ENCODE measurements at places on chromosomes 5 and 9.

GRCh38 chr9:16071400-16071799, 518.6 kb downstream of the CCDC171 start:
- DNase-seq = no peak

GRCh38 chr5:130066644-130067043, 162.4 kb downstream of the CHSY3 start:
- DNase-seq = no peak

DNA sequence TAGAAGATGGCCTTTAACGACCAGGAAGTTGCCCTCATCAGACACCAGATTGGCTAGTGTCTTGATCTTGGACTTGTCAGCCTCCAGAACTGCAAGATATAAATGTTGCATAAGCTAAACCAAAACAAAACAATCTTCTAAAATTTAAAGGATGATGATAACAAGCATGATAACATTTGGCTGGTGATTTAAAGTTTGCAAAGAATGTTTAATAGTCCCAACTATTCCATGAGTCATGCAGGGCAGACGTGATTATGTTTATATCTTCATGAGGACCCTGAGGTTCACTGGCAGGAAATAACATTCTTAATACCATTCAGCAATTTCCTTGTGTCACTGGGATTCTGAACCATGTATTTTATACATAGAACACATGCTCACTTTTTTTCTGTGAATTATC, 319.8 kb downstream of the HCN1 start:
- no peak for DNase-seq

- DNase-seq = no peak
Measured at GRCh38 chr5:178650214-178650613, 23.4 kb upstream of the CLK4 start.

GRCh38 chr5:177131352-177132135, 2.0 kb upstream of the NSD1 start:
- no peak for DNase-seq

GRCh38 chr5:81779125-81779915, 28.4 kb upstream of the SSBP2 start:
- DNase-seq = peak; percentile 16

DNA sequence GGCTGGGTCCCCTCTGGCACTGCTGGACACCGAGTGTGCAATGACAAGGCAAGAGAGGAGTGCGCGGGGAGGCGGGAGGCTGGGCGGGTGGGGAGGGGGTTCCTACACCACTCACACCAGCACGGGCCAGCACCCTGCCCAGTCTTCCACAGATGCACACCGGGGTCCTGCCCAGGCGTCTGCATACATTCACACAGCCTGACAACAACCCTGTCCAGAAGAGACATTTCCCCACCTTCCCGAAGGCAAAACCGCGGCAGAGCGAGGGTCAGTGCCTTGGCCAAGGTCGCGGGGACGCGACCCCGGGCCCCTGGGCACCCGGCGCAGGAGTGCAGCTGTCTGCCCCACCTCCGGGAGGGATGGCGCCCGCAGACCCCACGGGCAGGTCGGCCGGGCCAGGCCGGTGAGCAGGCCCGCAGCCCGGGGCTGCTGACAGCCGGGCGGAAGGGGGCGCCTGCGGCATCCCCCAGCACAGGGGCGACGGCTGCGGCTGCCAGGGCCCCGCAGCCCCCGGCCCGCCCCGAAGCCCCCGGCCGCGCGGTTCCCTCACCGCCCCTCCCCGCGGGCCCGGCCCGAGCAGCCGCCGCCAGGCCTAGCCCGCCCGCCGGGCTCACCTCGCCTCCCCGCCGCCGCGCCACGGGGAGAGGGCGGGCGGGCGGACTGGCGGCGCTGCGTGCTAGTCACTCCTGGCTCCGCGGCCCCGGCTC, 496 bp downstream of the MAPK9 start:
- no peak for DNase-seq

DNA sequence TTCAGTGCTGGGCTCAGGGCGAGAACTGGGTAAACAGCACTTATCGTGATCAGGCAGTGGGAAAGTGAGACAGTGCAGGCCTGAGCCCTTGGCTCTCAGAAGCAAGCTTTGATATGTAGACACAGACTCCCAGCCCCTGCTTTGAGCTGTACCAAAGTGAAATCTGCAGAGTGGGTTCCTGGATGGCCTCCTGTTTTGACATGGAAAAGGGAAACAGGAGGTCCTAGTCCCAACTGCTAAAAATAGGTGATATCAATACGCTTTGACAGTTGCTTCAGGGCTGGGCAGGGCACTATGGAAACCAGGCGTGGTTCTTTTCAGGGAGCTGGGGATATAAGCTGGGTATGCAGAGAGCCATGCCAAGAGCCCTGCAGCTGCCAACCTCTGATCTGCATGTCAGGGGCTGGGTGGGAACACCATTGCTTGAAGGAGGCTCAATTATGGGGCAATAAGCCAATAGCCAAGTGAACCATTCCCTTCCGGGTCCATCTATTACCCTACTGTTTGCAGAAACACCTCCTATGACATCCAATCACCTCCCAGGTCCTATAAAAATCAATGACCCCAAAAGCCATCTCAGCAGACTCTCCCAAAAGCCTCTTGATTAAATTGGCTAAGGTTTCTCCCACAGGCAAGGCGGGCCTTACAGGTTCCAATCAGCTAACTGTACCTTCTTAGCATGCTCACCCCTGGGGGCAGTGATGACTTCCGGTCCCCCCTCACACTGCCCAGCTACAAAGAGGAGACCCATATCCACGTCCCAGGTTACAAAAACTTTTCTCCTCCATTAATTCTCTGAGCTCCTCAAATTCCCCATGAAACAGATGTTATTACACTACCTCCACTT, 45.8 kb downstream of the EPB41L4B start:
- DNase-seq = no peak

DNA sequence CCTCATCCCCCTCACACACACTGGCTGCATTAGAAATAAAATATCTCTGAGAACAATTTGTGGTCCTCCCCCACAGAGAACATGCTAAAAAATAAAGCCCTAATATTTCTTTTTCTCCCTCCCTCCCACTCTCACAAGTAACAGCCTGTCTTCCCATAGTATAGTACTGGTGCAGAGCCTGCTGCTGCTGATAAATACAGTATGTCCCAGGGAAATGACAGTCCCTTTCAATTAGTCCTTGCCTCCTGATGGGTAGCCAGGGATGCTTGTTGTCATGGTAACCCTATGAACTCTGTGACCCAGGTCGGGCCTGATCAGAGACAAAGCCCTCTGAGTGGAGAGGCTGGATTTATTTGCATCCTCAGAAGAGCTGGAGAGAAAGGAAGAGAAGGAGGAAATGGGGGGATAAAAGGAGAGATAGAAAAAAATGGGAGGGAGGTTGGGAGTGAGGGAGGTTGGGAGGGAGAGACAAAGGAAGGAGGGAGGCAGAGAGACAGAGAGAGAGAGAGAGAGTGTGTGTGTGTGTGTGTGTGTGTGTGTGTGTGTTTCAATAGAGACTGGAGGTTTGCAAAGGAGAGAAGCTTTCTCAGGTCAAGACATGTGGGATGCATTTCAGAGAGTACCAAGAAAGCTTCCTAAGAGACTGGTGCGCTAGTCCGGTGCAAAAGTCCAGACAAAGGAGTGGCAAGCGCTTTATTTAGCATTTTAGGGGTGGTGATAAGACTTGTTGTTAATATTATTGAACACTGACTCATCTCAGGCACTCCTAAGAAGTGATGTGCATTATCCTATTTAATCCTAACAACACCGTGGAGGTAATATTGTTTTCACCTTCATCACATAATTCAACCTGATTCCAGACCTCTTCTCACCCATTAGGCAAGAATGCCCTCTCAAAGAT, 260.8 kb downstream of the FAM114A2 start:
- no peak for DNase-seq

GRCh38 chr5:3287516-3287915, 308.1 kb upstream of the IRX1 start:
- no peak for DNase-seq

DNA sequence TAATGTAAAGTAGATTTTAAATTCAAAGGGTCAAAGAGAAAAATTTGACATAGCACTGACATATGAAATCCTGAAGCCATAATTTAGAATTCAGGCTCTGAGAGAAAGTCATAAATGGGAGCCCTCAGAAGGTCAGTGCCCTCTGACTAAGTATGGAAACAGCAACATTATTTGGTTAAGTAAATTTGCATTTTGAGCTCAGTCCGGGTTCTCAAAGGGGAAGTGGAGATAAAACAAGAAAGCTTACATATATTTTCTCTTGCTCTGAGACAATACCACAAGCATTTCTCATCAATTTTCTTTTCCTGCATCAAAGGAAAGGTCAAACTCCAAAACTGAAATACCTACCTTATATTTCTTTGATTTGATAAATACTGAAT, 348.0 kb downstream of the SEMA5A start:
- DNase-seq = no peak

DNA sequence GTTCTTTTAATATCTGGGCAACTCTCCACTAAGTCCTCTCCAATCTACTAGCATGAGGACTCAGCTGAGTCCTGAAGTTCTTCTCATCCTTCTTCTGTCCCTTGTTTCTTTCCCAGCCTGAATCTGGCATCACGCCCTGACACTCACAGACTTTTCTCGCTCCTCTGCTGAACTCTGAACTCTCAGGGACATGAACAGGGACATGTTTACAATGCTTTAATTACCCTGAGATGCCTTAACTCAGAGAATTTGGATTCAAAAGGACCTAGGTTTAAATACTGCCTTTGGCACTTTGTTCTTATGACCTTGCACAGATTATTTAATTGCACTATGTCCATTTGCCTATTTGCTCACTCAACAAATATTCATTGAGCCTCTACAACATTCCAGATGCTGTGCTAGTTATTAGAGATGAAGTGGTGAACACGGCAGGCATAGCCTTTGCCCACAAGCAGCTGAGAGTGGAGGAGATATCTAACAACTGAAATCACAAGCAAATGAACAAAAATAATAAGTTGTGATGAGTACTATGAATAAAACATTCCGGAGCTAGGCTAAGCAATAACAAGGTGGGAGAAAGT, 106.0 kb downstream of the ADRB2 start:
- DNase-seq = no peak

- DNase-seq = no peak
Measured at GRCh38 chr5:106172681-106173532, 1497.8 kb downstream of the EFNA5 start.

DNA sequence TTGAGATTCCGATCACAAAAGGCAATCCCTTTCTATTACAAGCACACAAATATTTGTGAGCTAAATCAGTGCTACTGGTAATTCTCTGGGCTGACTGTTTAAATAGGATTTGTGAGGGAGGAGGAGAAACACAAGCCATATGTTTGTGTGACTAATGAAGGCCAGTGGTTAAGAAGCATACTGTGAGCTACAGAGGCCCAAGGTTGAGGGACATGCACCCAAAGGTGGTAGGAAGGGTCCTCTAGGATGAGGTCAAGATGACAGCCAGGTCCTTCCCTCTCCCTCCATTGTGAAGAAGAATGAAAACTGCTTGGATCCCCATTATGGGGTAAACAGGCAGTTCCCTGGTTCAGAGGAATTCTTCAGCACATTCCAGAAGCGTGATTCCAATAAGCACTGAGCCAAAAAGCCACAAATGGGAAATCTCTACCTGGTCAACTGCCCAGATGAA, 83.9 kb downstream of the SPOCK1 start:
- no peak for DNase-seq

DNA sequence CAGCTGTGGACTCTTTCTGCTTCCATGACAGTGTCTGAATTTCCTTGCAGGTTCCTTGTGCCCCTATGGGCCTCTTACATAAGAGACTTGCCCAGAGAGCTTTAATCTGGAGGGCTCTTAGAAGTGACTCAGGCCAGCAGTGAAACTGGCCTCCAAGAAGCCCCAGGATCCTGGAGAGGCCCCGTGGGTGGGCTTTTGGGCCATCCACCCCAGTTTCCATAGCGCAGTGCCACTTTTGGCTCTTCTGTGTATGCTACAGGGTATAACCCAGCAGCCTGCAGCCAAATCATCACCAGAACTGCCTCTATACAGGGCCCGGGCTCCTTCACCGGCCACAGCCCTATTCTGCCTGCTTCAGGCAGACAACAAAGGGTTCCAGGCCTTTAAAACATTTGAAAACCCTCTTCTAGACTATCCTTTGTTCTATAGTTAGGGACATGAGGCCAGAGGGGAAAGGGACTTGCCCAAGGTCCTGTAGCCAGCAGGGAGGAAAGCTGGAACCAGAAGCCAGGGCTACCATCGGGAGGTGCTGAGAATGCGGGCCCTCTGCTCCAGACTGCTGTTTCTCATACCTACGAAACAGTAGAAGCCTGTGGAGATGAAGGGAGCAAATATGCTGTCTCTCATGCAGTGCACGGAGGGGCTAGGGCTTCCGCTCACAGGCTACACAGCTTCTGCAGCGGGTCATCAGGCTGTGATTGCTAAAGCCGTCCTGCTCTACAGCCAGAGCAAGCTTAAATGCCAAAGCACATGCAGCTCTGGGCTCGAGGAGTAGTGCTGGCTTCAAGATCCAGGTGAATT, 18.0 kb downstream of the SH3PXD2B start:
- DNase-seq = no peak

DNA sequence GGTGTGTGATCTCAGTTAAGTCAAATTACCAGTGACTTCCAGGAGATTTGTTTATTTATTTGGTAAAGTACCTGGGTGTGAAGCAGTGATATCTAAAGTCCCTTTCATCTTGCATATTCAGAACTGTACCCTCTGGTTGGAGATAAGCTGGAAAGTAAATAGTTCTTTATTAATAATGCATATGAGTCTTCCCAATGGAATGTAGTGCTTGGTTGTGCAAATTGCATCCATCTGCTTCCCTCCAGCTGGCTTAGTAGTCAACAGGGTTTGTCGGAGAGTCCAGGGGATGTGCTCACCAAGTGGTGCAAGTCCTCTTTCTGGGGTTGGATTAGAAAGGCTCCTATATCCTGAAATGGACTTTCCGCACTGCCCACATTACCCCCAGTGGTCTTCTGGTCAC, 42.0 kb downstream of the TRPM3 start:
- no peak for DNase-seq

DNA sequence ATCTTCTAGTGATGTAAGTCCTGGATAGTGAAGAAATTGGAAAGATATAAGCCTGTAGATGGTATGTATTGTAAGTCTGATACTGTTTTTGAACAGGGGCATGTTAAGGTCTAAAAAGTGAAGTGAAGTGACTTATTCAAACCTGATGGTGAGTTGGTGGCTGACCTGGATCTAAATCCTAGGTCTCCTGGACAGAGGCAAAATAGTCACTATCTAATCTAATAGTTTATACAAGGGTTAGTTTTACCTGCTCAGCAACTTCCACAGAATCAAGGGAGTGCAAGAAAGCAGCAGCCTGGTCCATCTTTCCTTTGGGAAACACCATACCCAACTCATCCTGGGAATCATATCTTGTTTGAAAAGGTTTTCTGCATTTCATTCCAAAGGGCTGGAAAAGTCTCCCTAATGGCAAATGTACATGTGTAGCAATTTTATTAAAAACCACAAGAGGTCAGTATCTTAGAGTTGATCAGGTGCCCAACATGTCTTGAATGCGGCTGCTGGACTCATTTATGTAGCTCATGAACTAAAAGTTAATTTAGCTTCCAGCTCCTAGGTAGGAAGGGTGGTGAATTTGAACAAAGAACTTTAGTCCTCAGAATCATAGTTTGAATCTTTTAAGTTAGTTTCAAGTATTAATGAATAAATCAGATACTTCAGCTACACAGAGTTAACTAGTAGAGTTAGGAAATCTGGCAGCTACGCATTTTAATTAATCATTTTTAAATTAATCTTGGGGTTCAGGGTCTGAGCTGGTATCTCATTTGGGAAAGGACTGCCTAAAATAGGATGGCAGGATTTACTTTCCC, 26.0 kb downstream of the SKP2 start:
- no peak for DNase-seq

- no peak for DNase-seq
Measured at GRCh38 chr9:132356324-132356924, 1.6 kb upstream of the SETX start.
